ENCODE measurements at places on chromosomes 6 and 20.

DNA sequence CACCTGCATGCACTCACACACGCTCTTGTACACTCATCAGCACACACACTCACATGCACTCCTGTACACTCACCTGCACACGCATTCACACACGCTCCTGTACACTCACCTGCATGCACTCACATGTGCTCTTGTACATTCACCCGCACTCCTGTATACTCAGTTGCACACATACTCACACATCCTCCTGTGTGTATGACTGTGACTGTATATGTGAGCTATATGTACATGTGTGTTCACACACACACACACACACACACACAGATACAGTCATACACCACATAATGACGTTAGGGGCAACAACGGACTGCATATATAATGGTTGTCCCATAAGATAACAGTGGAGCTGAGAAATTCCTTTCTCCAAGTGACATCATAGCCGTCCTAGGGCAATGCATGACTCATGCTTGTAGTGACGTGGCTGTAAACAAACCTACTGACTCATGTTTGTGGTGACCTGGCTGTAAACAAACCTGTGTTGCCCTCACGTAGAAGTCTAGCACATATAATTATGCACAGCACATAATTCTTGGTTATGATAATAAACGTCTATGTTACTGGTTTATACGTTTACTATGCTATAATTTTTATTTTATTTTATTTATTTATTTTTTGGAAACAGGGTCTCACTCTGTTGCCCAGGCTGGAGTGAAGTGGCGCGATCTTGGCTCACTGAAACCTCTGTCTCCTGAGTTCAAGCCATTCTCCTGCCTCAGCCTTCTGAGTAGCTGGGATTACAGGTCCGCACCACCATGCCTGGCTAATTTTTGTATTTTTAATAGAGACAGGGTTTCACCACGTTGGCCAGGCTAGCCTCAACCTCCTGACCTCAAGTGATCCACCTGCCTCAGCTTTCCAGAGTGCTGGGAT, 22.8 kb upstream of the TAF4 start:
- no peak for DNase-seq

GRCh38 chr20:5748246-5748645, 2.0 kb upstream of the SHLD1 start:
- no peak for DNase-seq

- DNase-seq = no peak
Observed at GRCh38 chr6:152399399-152399798, 237.8 kb downstream of the SYNE1 start.

DNA sequence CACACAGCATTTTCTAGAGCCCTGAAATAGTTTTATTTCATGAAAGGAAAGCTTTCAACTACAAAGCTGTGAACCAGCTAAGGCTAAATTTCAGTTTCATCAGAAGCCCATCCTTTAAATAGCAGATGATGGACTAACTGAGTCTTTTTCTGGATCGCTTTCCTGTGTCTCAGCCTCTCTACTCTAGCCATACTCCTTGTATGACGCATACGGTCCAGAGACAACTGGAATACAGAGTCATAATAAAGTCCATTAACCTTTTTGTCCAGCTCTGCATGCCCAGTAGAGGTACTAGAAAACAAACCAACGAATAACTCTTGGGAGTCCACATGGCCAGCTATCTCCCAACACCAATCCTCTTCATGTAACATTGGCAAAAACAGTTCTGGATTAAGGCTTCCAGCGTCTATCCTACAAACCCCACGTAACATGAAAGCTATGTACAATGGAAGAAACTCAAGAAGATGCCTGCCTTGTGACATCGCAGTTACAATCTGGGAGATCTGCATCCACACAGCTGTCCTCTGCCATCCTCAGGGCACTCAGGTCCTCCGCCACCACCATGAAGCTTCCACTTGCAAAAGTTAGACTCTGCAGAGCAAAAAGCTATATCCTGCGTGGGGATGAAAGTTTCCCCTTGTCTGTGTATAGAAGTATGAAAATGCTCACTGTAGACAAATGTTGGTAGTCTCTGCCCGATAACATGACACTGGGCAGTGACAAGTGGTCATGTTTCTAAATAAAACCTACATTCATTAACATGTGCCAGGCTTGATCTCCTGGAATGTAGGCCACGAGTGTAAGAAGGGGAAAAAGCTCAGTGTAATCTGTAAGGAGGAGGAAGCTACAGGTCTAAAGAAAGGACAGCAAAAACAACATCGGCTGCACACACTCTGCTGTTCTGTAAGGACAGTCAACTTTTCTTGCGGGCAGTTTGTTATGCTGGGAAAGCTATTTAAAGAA, 360.4 kb downstream of the ESR1 start:
- DNase-seq = no peak

DNA sequence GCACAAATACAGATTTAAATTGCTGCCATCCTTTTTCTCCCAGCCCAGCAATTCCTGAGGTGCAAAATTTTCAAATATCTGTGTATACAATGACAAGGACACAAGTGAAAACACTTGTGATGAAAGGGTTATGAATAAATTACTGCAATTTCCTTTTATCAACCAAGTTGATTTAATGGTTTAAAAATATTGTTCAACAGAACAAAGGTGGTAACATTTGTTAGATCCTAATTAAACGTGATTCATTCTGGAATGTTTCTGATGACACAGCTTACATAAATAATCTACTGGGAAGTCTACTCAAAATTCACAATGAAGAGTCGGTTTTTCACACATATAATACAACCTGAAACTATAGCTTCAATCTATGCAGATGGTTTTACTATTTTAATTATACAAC, 17.1 kb downstream of the B4GALT5 start:
- DNase-seq = no peak

GRCh38 chr6:79801362-79801761, 146.0 kb downstream of the ELOVL4 start:
- DNase-seq = no peak

DNA sequence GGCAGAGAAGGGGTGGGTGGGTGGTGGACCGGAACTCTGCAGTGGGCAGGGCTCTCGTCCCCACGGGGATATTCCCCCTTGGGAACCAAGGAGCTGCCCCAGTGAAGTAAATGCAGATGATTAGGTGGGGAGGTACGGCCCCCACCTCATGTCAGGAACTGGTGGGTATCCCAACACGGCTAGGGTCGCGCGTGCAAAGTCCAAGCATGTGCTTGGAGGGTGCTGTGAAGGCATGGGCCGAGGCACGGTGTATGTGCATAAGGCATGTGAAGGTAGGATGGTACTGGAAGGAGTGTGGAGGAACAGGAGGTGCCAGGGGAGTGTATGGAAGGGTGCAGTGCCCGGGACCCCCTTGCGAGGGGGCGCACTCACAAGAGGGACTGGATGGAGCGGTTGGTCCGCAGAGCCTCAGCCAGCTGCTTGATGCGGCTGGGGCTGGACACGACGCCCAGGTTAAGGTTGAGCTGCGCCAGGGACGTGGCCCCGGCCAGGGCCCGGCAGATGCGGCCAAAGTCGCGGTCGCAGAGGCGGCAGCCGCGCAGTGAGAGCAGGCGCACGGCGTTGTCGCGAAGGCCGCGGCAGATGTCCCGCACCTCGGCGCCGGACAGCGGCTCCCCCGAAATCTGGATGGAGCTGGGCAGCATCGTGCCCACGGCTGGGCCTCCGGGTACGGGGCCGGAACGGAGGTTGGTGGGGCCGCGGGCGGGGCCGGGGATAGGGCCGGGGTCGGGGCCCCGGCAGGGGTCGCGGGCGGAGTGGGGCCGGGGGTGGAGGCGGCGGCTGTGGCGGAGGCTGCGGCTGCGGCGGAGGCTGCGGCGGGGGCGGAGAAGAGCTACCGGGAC, 783 bp downstream of the LRRC73 start:
- DNase-seq = no peak

DNA sequence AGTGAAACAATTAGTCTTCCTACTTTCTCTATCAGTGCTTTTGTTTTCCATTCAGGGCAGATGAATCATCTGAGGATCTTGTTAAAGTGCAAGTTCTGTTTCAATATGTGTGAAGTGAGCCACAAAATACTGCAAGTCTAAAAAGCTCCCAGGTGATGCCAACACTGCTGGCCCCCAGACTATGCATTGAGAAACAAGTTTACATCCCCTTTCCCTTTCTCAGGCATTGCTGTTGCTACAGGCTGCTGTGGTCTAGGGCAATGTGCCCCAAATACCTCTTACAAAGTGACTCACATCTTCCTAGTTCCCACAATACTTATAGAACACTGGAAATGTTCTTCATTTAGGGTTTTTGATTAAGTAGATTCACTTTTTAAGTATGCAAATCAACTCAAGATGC, 31.8 kb downstream of the ABRACL start:
- peak; percentile 29 for DNase-seq

- DNase-seq = no peak
Observed at GRCh38 chr20:14553774-14554534, 216.5 kb upstream of the FLRT3 start.

- no peak for DNase-seq
Observed at GRCh38 chr6:12324748-12325147, 34.6 kb downstream of the EDN1 start.

DNA sequence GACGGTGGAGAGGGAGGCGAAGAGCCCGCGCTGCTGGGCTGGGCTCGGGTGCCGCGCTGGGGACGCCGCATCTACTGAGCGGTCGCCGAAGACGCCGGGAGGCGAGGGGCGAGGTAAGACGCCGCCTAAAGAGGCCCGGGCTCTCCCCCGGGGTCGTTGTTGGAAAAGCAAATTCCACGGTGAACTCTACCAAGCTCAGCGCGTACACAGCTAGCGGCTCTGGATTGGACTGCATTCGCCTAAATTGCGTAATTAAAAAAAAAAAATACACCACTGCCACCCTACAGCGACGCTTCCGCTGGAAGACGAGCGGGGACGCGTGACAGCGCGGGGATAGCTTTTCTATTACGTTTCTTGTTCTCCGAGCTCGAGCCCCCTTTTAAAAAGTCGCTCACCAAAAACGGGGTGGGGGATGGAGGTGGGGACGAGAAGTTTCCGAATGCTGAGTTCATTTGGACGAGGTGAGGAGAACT, 92.0 kb upstream of the PRDM1 start:
- DNase-seq = peak; percentile 57

DNA sequence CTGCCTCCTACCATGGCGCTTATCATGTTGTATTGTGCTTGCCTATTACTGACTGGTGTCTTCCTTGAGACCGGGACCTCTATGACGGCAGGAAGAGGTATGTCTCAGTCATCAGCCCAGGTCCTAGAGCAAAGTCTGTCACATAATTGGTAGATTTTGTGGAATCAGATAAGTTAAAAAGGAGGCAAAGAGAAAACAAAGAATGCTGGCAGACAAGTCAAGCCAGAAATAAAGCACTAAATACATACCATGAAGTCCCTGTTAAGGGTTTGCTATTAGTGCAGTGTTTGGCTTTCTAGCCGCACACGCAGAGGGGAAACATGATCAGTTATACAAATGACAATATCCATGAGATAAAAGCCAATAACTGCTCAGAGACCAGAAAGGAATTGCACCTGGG, 6.0 kb downstream of the TOMM34 start:
- no peak for DNase-seq

- no peak for DNase-seq
Observed at GRCh38 chr20:61846741-61847419, 218.8 kb downstream of the TAF4 start.

DNA sequence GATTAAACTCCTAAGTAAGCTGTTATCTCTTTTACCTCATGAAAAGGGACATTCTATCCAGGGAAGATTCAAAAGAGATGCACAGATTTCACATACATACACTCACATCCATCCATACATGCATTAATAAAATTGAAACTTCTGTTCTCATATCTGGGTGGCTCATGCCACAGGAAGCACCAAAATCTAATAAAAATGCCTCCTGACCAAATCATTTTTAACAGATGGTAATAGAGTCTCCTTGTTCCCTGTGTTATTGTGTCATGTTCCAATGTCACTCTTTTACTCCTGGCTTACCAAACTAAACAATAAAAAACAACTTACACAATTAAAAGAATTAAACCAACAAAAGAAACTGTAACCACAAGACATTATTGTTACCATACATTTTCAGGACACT, 742.1 kb upstream of the MANEA start:
- DNase-seq = no peak

GRCh38 chr6:89965441-89966227, 71.4 kb downstream of the GJA10 start:
- DNase-seq = no peak

DNA sequence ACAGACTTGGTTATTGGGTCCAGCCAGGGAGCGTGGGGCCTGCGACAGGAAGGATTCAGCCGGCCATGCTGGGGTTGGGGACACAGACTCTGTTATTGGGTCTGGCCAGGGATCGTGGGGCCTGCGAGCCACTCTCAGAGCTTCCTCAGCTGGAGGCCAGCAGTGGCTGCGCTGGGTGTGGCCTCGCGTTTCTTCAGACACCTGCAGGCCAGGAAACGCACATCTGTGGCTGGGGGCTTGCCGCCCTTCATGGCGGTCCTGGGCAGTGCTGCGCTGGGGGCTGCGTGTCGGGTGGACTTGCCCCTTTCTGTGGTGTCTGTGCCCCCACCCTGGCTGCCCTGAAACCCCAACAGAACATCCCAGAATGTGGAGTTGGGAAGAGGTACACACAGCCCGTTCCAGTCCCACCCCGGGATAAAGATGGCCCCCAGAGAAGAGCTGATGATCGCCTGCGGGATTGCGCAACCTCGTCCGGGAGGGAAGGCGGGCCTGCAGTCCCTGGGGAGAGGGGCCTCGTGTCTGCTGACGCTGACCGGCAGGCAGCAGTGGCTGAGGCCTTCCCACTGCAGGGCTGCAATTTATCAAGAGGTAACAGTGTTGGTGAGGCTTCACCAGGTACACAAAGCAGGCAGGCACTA, 16.9 kb upstream of the MTG2 start:
- no peak for DNase-seq

GRCh38 chr20:35792740-35793139, 20.9 kb downstream of the PHF20 start:
- DNase-seq = no peak

DNA sequence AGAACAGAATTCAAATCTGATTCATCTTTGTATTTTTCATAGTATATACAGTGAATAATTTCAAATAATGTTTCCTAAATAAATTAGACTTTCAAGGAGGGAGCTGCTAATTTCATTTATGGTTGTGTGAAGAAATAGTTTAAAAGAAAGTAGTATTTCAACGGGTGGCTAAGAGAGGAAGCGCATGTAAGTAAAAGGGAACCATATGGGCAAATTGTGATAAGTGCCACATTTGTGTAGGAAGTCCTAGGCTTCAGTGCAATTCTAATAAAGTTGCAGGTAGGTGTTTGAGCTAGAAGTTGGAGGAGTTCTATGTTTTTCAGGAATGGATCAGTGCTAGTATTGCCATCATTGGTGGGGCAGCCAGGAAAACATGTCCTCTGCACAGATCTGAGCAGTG, 178.8 kb upstream of the PRDM1 start:
- no peak for DNase-seq

GRCh38 chr6:2535506-2535905, 215.2 kb downstream of the MYLK4 start:
- no peak for DNase-seq
